OCI-LY7 (cell line): ENCODE measurements at places on chromosomes 11 and 22. TPM values are rescaled to one million over a fixed set of nuclear protein-coding genes. Genes with fewer than 3 reads are reported as not detected.

Gene MRTFA
- total RNA-seq: 60.4 and 66.9 TPM in 2 replicates

Gene MIOX
- 0.53 and 0.74 TPM in 2 replicates for total RNA-seq

Gene SLN
- total RNA-seq: not detected in 2 replicates

Gene POTEH
- total RNA-seq: 0.96 and 1.2 TPM in 2 replicates

DNA sequence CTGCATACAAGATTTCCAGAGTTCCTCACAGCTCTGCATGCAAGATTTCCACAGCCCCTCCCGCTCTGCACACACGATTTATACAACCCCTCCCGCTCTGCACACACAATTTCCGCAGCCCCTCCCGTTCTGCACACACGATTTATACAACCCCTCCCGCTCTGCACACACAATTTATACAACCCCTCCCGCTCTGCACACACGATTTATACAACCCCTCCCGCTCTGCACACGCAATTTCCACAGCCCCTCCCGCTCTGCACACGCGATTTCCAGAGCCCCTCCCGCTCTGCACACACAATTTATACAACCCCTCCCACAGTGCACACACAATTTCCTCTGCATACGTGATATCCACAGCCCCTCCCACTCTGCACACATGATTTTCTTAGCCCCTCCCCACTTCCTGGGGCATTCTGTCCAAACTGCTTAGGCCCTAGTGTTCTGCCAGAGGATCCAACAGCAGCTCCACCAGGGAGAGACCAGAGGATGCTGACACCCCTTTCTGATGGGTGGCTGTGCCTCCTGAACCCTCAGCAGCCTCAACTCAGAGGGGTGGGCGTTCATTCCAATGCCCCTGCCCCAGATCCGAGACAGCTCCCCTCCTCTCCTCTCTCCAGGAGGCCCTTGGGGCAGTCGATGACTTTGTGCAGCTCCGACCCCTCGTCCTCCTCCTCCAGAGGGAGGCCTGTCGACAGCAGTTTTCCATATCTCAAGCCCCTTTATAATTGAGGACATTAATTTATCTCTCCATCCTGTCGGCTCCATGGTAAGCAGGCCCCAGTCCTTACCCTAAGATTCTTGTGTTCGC lies 671.7 kb downstream of the BRD1 start:
- DNase-seq: no peak

DNA sequence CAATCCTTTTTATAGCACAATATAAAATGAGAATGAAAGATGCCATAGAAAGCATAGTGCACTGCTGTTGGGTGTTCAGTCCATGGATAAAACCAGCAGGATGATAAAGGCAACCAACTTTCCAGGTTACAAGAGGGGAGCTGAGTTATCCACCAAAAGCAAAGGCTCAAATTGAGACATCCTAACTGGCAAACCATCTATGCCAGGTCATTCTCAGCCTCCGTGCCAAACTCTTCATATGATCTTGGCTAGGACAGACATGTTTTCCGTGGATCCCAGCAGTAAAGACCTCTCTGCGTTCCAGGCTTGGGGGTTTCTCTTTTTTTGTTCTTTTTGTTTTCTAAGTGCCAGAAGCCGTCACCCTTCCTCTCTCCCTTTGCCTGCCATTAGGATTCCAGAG lies 7.3 kb upstream of the APOA1 start:
- no peak for DNase-seq

DNA sequence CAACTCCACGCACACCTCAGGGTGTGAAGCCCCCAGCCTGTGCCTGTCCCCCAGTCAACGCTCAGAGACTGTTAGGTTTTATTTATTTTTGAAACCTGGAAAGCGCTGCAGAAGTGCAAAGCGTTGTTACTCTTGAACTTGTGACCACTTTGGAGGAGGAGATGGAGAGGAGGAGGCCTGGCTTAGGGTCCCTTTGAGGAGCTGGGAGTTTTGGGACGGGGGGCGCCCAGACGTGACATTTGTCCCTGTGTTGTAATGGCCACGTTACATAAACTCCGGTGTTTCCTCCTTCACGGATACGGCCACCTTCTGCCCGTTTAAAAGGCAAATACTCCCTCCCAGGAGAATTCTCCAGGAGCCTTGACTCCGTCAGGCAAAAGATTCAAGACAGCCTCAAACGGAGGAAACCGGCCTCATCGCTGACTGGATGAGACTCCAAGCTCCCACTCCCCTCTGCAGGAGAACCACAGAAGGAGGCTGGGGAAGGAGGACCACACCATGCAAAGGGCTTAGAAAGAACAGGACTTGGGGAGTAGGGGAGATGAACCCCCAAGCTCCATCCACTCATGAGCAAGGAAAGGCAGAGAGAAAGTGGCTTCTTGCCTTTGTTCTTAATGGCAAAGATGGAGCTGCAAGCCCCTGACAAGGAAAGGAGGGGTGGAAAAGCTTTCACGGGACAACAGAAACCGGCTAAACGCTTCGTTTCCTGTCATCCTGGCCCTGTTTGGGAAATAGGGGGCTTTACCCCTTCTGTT lies 630 bp downstream of the PIK3IP1 start:
- peak; percentile 37 for DNase-seq

- DNase-seq: no peak
Observed at GRCh38 chr11:33256031-33256812, 959 bp upstream of the HIPK3 start.

GRCh38 chr11:7028141-7028540 lies 7.9 kb downstream of the NLRP14 start:
- DNase-seq: no peak

GRCh38 chr11:118834427-118835028 lies 43.6 kb upstream of the DDX6 start:
- no peak for DNase-seq

DNA sequence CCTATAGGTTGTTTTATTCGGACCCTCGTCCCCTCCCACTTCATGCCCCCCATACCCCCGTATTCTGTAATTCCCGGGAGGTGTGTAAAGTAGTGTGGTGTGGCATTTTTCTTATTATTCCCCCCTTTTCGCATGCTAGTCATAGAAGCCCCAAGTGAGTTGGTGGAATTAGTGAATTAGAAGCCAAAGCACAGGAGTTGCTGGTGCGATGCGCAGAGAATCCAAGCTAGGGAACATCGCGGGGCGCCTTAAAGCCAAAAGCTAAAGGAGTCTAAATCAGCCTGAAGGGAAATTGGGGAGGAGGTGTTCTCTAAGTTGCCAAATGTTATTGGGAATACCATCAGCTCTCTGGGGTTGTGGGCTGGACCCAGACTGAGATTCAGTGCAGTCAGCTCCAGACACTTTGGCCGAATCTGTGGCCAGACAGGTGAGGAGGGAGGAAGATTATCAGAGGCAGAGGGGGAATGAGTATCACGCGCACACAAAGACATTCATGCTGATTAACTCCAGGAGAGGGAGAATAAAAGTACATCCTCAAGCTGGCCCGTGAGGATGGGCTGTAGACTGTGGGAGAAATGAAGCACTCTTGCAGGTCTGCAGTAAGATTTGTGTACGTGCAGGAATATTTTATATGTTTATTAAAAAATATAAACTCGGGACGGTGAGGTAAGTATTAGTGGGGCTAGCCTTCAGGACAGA lies 102.8 kb upstream of the HSD17B12 start:
- no peak for DNase-seq

DNA sequence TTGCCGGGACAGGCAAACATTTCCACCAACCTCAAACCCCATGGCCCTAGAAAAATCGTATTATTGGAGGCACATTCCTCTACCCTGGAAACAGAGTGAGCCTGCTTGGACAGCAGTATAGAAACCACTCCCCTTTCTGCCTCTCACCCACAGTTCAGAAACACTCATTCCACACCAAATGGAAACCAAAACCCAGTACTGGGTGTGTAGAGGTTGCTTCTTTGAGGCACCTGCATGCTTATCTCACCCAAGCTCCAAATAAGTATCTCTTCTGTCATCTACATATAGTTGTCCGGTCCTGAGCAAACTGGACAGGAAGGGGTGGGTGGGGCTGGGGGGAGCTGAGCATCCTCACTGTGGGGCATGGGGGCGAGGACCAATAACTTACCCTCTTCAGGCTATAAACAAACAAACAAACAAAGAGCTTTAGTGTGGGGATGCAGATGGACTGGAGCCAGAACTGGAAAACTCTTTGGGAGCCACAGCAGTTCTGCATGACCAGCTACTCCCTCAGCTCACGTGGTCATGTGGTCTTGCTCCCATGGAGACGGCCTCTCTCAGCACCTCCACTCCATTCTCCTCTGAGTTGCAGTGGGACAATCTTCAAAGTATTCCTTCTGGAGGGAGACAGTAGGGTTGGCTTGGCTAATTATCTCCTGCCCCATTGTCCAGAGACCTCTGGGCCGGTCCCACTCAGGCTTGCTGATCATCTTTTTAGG lies 1.0 kb upstream of the PLAAT2 start:
- no peak for DNase-seq

- no peak for DNase-seq
Observed at GRCh38 chr11:34826384-34826726, 89.8 kb downstream of the APIP start.

- DNase-seq: no peak
Observed at GRCh38 chr11:129722529-129722928, 93.1 kb upstream of the TMEM45B start.

- DNase-seq: no peak
Observed at GRCh38 chr11:130103296-130103814, 33.7 kb downstream of the APLP2 start.

DNA sequence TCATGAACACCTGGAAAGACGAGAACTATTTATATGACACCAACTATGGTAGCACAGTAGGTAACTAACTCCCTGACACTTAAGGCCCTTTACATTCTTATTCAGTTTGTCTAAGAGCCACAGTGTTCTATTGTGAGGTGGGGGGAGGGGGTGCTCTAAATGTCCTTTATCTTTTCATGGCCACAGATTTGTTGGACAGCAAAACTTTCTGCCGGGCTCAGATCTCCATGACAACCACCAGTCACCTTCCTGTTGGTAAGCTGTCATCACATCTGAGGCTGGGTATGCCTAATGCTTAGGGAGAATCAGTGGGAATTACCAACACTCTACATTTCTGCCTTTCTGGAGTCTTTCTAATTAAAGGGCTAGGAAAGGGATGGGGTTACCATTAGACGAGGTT lies 30.7 kb downstream of the EHF start:
- DNase-seq: no peak

- no peak for DNase-seq
Observed at GRCh38 chr11:69050592-69051380, 2.1 kb downstream of the TPCN2 start.
